Fibroblast of skin of right quadriceps (primary cell): ENCODE measurements at places on chromosomes 3 and 15.

DNA sequence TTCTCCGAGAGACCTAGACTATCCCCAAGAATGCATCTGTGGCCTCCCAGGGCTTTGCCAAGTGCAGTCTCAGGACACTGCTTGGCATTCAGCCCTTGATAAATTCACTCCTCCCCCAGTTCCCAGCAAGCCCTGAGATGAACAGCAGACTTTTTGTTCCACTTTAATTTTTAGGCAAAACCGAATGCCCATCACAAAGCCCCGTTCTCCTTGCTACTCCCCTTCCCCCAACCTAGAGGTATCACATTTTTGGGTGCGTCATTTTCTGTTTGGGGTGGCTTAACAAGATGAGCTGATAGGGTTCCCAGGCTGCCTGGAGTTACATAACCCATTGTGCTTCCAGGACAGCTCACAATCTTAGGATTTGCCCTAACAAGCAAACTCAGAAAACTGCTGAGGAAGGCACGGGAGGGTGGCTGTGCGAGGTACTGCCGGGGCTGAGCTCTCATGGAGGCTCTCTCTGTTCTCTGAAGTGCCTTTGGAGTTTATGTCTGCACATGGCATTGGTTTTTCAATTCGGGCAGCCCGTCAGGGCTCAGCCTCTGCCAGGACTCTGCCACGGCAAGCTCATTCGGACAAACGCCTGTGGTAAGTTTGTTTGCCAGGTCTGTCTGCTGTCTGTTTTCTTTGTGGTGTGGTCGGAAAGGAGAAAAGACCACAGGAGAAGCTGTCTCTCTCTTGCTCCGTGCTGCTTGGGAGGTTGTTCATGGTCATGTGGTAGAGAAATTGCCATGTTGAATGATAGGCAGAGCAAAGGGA, at the start of gene TRAK1:
TSS of gene TRAK1 (plus strand) at position 385 of the 759 bp plus-strand sequence. CDS start at position 498, 113 bp downstream.
- DNase-seq: no peak

DNA sequence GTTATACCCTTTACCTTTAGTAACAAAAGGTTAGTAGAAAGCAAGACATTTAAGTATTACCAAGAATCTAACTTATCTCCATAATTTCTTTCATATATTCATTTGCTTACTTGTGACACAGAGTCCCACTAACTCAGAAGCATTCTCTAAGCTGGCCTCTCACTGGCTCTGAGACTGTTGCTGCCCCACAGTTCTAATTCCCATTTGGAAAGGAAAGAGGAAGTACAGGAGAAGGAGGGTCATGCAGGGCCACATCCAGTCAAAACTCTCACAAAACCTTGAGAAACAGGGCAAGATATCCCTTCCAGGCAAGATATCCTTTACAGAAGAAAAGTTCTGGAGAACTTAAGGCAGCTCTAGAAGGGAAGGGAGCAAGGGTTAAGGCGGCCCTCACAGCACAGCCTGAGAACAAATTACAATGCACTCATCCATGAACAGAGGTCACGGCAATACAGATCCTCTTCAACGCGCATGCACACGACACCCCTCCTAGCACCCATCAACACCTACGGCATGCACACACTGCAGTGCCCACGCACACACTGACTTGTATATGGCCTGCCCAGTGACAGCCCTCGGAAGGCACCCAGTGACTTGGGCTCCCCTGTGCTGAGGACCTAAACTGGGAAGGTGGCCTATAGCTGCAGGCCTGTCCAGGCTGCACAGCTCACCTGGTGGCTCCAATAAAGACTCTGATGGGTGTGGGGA, 13.0 kb upstream of the MYO5C start:
- no peak for DNase-seq

GRCh38 chr3:150412561-150413231, 4.6 kb downstream of the TSC22D2 start:
- DNase-seq: peak; percentile 74

DNA sequence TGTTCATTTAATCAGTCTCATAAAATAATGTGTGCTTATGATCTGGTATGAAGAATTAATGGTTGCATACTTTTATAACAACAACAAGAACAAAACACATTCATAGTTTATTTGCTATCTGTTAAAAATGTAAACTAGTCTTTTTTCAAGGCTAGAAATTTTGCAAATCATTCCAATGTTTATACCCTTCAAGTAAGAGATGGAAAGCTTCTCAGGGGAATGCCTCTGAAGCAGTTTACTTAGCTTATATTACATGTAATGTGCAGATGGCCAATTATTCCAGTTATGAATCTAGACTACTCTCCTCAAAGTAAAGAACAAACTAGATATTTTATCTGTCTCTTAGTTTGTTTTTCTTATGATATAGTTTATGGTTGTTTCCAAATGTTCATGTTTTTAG, 575.4 kb downstream of the NAALADL2 start:
- DNase-seq: no peak

- DNase-seq: no peak
Measured at GRCh38 chr15:84926491-84927230, 42.2 kb downstream of the SLC28A1 start.

GRCh38 chr15:99371180-99372103, 120.2 kb downstream of the LRRC28 start:
- no peak for DNase-seq

- DNase-seq: peak; percentile 81
Measured at GRCh38 chr15:74053941-74054529, 28.3 kb downstream of the GOLGA6A start.

GRCh38 chr15:95457520-95457919, 873.0 kb upstream of the NR2F2 start:
- no peak for DNase-seq

DNA sequence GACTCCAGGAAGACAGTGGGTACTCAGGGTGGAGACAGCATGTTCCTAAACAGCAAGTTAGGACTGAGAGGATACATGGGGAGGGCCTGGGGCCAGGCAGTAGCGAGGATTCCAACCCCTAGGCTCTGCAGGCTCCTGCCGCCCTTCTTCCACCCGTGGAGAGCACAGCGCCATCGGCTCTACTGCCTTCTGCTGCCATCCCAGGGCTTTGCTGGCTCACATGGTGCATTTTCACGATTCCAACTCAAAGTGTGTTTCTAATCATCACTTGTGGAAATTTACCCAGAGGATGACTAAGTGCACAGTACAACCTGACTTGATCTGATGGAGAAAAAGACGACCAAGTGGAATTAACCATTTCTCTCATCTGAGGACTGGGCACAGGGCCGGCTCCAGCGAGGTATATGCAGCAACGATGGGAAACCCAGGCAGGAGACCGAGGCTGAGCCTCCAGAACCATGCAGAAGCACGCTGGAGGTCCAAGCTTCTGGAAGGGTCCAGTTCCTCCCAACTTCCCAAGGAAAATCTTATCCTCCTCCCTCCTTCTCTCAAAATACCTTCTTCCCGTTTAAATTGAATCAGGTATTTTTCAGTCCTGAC, 104.6 kb downstream of the LRIG1 start:
- DNase-seq: no peak

DNA sequence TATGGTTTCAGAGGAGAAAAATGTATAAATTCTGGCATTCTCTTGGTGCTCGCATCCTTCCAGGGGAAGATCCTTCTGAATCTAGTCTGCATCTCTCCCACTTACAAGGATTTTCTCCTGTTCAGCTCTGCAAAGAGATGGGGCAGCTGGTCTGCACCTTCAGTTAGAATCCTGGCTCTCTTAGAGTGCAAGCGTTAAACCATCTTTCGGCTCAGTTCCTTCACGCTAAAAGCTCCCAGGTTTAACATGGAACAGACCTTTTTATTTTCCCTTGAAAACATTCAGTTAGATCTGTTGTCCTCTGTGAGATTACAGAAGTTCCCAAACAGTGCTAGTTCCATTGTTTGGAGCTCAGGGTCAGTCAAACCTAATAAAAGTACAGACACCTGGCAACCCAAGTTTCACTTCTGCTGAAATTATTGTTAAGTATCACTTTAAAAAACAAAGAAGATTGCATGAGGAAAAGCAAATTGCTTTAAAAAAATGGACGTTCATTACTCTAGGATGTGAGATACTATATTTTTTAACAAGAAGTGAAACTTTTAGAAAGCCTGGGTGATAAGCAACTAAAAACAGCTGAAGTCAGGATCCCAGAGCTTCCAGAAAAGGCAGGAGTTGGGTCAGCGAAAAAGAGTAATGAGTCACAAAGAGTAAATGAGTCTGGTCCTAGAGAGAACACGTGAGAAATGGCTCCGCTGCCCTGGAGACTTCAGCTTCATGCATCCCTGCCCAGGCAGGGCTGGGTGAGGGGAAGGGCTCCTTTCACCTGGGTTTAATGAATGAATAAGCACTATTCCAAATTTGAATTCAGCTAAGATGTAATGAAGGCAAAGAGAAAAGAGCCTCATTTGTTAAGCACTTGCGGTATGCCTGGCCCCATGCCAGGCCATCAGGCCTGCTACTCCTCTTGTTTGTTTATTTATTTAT, 63.3 kb downstream of the ABTB1 start:
- DNase-seq: peak; percentile 75

- peak; percentile 33 for DNase-seq
Measured at GRCh38 chr15:27235681-27236080, 264.7 kb downstream of the GABRG3 start.

GRCh38 chr3:126568776-126569342, 10.1 kb upstream of the C3orf22 start:
- no peak for DNase-seq

- peak; percentile 84 for DNase-seq
Measured at GRCh38 chr3:119240591-119241434, at the start of gene B4GALT4. Gene B4GALT4 (minus strand): TSS chr3:119240878. CDS start chr3:119230099, 10,779 bp downstream.

DNA sequence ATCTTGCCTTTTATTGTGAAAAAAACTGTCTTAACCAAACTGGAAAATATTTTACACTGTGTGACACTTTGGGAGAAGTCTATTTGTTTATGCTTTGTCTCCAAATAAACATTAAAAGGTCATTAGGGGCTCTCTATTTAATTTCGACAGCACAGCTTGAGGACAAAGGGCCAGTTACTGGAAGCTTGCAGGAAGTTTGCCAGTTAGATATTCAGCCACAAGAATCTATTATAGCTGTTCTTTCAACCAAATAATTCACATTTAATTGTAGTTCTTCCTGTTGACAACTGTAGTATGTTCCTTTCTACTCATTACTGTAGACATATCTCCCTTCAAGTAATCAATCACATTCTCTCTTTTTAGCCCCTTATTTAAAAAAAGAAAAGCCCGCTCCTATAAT, 6.1 kb downstream of the CP start:
- DNase-seq: no peak

DNA sequence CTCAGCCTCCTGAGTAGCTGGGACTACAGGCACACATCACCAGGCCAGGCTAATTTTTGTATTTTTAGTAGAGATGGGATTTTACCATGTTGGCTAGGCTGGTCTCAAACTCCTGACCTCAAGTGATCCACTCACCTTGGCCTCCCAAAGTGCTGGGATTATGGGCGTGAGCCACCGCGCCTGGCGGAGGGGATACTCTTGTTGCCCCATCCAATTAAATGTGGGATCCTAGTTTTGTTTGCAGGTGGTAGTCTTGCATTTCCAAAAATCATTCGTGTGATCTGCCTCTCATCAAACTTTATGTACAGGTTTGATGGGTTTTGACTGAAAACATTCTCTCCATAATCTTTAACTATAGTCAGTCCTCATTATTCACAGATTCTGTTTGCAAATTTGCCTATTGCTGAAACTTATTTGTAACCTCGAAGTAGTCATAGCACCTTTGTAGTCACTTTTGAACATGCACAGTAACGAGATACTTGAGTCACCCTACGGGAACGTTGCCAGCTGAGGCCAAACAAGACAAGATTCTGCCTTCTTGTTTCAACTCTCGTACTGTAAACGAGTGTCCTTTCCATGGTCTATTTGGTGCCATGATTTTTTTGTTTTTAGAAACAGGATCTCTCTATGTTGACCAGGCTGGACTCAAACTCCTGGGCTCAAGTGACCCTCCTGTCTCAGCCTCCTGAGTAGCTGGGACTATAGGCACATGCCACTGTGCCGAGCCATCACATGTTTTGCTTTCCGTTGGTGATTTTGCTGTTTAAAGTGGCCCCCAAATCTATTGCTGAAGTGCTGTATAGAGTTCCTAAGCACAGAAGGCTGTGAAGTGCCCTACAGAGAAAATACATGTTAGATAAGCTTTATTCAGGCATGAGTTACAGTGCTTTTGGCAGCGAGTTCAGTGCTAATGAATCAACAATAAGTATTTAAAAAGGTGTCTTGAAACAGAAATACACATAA, 8.1 kb upstream of the MAPK6 start:
- peak; percentile 85 for DNase-seq

GRCh38 chr15:52180851-52181450, 10.2 kb downstream of the GNB5 start:
- no peak for DNase-seq

- no peak for DNase-seq
Measured at GRCh38 chr15:49649987-49650386, 29.1 kb downstream of the DTWD1 start.

- DNase-seq: peak; percentile 85
Measured at GRCh38 chr15:69058830-69059556, 44.5 kb downstream of the NOX5 start.

DNA sequence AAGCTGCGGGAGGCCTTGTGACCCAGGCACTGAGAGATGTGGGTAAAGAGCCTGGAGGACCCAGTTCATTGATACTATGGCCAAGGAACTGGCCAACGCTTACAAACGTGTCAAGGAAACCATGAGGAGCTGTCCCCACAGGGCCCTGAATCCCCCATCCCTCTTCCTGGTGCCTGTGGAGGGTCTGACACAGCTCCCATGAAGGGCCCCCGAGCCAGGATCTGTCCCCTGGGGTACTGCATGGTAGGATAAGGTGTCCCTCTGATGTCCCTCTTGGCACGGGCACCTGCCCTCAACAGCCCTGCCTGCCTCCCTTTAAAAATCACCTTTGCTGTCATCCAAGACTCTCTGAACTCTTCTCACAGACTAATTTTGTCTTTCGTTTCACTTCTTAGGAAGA, 122.4 kb downstream of the ADCY5 start:
- DNase-seq: no peak

DNA sequence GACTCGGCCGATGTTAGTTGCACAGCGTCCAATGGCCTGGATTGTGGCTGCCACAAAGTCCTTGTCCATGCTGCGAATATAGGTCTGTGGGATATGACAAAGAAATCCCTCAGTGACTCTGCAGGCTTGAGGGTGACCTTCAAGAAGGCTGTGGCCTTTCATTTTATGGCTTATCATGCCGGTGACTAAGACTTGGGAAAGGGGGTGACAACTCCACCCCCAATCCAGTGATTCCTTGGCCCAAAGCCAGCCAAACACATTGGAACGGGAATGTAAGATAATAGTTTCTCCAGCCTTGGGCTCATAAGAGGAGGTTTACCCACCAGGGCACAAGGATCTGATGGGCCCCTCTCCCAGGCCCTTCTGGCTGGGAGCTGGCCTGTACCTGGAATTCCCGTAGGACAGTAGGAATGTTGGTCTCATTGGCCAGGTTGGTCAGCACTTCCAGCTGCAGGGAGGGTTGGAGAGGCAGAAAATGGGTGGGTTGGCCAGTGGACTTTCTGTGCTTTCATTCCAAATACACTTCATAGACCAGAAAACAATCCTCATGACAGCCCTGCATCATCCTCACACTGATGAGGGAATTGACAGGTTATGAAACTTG, 30.7 kb upstream of the CPEB1 start:
- DNase-seq: no peak

DNA sequence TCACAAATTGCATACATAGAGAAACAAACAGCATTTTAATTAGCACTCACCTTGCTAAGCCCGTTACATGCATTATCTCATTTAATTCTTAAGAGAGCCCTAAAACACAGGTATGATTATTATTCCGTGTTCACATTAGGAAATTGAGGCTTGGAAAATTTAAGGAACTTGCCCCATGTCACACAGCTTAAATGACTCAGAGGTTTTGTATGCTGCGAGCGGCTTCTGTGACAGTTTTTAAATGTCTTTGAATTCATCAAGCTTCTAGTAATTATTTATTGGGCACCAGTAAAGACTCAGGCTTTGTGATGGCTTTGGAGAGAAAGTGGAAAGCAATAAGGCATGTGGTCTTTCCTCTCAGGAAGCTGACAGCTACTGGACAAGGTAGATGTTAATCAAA, 166.7 kb upstream of the THBS1 start:
- DNase-seq: no peak
